Stimulated activated CD4-positive, alpha-beta T cell treated with anti-CD3 and anti-CD28 coated beads, Interleukin-2, amount 100 ng/mL, for 24 hours (primary cell): ENCODE measurements at places on chromosomes 7 and 10.

- DNase-seq: no peak
Measured at GRCh38 chr10:10293481-10293951, 724.2 kb upstream of the CELF2 start.

GRCh38 chr7:94245500-94245899, 149.2 kb upstream of the COL1A2 start:
- no peak for DNase-seq

DNA sequence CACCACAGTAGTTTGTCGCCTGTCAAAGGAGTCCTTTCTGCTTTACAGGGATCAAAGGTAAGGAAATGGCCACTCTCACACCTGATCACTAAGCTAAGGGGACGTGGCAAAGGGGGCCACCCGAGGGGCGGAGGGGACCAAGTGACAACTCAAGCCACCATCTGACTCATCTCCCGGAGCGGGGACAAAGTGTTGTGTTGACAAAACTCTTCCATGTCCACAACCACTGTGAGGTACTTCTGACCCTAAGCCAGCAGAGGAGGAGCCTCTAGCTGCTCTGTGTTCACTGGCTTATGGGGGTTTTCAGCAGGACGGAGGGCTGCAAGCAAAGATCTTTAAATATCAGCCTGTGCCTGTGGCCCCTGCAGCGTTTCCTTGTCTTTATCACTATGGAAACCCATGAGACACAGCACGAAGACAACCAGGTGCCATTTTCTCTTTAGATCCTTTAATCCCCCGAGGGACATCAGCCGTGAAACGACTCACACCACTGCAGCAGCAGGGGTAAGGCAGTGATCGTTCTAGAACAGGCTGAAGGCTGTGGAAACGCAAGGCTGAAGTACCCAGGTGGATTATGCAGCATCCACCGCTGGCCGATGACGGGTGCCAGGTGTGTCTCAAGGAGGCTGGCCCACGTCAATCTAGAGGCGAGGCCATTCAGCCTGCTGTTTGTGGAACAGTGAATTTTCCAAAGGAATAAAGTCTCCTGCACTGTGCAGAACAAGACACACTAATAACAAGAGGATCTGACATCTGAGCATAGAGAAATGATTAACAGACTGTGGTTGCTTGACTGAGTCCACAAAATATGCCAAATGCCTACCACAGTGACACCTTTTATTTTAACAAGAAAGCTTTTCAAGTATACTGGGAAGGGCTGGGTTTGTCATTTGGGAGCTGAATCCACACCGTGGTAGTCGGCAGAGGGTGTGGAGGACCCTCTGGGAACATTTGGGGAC, 26.6 kb upstream of the DDC start:
- DNase-seq: no peak

GRCh38 chr10:12484941-12485805, 135.8 kb downstream of the CAMK1D start:
- DNase-seq: peak; percentile 27

- DNase-seq: no peak
Measured at GRCh38 chr7:24840563-24840962, 83.3 kb upstream of the GSDME start.

GRCh38 chr10:11154333-11154732, 136.7 kb downstream of the CELF2 start:
- no peak for DNase-seq
